ENCODE measurements at places on chromosomes 5 and 9. TPM values are rescaled to one million over a fixed set of nuclear protein-coding genes. Genes with fewer than 3 reads are reported as not detected.

GRCh38 chr9:95626885-95627558 lies 110.3 kb upstream of the PTCH1 start:
- DNase-seq: no peak

DNA sequence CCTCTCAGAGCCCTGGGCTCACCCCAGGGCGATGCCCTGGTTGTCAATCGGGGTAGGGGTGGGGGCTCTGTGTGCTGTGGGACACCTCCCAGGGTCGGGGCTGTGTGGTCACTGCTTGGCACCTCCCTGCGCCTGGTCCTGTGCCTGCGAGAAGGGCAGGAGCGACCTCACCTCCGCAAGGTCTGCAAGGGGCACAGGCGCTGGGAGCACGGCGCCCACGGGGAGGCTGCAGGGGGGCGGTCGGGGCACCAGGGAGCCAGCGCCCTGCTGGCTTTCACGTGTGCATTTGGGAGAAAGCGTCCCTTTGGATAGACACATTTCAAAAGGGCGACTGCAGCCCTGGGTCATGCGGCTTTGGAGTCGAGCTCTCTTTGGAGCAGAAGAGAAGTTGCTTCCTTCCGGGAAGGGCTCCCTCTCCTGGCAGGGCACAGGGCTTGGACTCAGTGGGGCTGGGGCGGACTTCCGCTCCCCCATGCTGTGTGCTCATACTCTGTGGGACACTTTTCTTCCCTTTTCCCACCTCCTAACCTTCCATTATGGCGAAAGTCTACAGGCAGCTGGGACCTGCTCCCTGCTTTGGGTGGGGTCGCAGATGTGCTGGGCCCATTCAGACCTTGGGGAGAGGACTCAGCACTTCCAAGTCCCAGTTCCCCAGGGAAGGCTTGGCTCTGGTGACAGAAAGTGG lies 52.9 kb upstream of the SLC28A3 start:
- DNase-seq: no peak

DNA sequence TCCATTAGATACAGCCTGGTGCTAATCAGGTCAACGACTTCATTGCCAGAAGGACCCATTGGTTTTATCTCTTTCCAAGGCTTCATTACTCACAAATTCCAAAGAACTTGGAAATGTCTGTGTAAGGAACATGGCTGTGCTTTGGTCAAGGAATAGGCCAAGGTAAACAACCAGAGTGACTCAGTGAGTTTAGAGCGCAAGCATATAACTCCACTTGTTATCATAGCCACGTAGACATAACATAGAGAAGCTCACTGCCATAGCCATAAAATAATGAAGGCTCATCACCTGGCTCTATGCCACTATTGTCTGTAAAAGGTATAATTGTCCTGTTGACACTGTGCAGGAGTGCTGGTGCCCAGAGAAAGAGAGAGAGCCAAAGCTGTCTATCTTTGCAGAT lies 139.3 kb upstream of the PLCXD3 start:
- DNase-seq: no peak

DNA sequence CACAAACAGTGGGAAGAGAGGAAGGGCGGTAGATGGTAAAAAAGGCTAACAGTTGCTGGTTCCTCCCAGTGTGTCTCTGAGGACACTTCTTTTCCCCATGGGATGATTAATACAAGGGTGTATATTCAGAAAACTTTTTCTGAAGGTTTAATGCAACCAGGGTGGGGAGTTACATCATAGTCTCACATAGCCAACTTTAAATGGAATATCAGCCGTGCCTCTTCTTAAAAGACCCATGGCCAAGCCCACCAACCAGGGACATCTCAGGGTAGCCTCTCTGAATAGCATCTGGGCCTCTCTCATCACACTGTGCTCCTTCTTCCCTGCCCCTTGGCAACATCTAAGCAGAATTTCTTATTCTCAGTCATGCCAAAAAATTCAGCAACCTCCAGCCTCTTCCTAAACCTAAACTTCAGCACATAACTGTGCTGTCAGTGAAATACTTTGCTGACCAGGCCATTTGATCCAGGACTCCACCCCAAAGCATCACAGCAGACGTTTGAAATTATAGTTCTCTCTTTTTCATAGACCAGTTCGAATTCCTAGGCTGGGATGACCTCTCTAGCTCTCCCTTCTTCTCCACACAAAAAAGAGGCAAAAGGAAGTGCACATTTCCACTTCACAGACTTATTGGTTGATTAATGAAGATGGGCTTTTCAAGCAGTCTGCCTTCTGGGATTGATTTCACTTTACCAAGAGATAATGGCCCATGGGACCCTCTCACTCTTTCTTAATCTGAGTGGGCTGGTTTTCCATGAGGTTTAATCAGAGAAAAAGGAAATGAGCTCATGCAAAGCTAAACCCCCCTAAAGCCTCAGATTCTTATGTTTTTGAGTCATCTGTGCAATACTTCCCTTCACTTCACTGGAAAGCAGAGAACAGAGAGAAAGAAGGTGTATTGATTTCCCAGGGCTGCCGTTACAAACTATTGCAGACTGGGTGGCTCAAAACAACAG lies 85.1 kb upstream of the RAI14 start:
- peak; percentile 65 for DNase-seq

The RECK gene
- polyA plus RNA-seq: 59.8 TPM

DNA sequence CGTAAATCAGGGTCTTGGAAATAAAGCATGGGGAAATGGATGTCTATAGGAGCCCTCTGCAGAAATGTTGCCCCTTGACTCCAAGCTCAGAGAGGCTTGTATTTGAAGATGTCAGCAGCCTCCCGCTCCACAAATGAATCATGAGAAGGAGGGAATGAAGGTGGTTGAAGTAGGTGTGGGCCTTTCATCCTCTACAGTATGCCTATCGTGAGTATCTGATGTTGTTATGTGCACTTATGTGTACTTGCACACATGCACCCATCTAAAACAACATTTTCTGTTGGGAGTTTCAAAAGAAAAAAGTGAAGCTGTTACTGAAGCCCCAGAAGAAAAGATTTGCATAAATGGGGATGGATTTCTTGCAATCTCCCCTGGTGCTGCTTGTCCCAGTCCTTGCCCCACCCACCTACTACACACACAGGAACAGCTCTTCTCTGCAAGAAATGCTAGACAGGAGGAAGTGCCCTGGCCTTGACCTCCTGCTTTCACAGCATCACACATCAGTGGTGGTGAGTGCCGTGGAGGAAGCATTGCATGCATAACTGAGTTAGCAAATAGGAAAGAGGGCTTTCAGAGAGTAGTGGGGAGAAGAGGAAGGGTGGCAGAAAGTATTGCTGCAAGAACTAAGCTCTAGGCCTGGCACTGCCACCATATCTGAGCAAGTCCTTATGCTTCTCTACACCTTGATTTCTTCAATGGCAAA lies 156.1 kb downstream of the SNX18 start:
- DNase-seq: no peak

The LRRC26 gene
- polyA plus RNA-seq: not detected

- DNase-seq: no peak
Observed at GRCh38 chr5:180343831-180344695, 9.1 kb downstream of the GFPT2 start.

DNA sequence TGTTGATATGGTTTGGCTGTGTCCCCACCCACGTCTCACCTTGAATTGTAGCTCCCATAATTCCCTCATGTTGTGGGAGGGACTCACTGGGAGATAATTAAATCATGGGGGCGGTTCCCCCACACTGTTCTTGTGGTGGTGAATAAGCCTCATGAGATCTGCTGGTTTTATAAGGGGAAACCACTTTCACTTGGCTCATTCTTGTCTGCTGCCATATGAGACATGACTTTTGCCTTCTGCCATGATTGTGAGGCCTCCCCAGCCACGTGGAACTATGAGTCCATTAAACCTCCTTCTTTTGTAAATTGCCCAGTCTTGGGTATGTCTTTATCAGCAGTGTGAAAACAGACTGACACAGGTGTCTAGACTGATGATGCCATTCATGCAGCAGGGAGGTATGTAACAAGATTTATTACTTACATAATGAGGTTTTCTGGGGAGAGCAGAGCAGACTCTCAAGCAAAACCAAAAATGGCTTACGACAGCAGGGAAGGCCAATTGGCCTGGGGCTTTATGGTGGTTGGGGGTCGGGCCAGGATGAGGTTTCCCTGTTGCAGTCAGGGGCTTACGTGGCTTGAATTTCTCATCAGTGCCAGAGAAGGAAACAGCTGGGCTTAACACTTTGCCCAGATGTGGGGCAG lies 9.5 kb upstream of the COMMD10 start:
- no peak for DNase-seq

The MAN2A1 gene
- 18.4 TPM for polyA plus RNA-seq

- peak; percentile 41 for DNase-seq
Observed at GRCh38 chr9:115035841-115036612, 81.9 kb downstream of the TNC start.

The OGN gene
- not detected for polyA plus RNA-seq

DNA sequence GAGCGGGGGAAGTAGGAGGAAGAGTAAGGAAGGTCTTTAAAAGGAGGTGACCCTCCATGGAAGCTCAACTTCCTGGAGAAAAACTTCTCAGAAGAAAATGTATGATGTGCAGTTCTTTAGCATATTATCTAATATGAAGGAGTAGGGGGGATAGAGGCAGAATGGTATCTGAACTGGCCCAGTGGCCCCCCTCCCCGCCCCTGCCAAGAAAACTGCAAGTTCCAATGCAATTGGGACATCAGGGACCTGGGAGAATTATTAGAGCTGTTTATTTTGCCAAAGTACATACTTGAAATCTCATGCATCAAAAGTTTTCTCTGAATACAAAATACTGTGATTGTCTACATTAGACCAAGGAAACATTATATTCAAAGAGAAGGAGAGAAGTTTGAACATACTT lies 40.6 kb upstream of the GAS1 start:
- no peak for DNase-seq

GRCh38 chr9:109110329-109111021 lies 9.3 kb downstream of the TMEM245 start:
- no peak for DNase-seq

GRCh38 chr5:57681942-57682341 lies 199.3 kb upstream of the ACTBL2 start:
- no peak for DNase-seq

DNA sequence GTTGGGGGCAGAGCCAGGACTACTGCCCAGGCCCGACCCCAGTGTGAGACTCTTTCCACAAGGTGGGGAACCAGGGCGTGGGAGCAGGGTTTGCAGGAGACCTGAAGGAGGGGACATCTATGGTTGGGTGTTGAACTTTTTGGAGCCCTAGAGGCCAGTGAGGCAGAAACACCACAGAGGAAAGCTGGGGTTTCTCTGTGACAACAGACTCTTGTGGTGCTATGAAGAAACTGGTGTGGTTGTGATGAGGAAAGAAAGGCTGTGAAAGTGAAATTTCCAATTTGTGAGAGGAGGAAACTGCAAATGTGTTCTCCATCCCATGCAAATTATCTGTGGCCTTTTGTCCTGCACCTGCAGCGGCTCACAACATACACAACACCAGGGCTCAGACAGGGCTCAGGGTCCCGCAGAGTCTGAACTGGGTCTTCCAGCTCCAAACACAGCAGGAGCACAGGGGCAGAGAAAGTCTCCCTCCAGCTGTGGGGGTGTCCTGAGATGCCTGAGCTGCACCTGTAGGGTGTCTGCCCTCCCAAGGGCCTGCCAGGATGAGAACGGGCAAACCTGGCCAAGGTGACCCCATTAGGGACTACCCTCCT lies 51.4 kb upstream of the GRHPR start:
- DNase-seq: no peak

DNA sequence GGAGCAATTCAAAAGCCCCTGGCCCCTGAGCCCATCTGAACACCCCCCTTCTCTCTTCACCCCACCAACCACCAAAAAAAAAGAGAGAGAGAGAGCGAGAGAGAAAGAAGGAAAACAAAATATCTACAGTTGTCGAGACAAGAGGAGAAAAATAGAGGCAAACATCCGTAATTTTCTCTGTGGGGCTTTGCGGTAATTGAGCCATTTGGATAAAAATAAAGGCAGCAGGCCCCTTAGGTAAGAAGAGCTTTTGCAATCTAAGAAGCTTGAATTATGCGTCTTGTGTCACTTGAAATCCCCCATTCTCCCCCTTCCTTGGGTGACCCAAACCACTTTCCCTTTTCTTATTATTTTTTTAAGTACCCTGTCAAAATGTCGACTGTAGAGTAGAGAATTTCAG lies 35.5 kb upstream of the FUBP3 start:
- DNase-seq: no peak

The SPRY4 gene
- polyA plus RNA-seq: 13.0 TPM

DNA sequence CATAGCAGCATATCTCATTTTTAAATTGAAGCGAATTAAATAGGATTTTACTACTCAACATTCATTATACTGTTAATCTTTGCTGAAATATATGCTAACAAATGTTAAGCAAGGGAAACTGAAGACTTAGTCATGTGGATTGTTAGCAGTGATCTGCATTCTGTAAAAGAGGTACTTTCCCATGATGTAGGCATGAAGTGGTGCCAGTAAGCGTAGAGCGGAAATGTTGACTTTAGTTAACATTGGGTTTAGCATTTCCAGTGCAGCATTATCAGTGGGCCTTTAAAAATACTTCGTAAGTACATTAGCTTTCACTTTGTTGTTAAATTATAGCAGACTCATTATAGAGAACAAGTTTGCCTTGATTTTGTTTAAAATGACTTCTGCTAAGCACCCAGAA lies 130.3 kb downstream of the CDC42SE2 start:
- no peak for DNase-seq

GRCh38 chr9:679462-679861 lies 162.0 kb upstream of the DMRT1 start:
- no peak for DNase-seq

The TMCO6 gene
- 7.5 TPM for polyA plus RNA-seq

DNA sequence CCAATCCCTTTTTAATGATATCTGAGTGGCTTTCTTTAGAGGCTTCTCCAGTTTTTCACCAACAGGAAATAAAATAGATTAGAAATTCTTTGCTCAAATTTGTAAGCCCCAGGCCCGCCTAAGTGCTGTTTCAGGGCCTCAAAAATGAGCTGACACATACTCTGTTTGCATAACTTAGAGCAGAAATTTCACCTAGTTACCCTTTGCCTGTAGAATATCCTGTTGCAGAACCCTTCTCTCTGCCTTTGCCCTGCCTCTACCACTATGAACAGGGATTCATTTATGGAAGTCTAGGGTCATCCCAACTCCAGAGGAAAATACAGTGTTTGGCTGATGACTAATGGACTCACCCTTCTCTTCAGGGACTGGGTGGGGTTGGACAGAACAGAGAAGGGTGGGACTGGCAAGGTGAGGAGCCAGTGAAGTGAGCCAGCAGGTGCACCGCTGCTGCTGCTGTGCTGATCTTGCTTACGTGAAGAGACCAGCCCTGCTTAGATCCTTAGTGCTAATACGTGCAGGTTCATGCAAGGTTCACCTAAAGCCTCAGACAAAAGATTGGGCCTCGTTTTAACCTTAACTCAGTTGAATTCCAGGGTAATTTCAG lies 22.8 kb downstream of the OSTF1 start:
- DNase-seq: no peak

The GZMA gene
- not detected for polyA plus RNA-seq

- DNase-seq: no peak
Observed at GRCh38 chr9:104177676-104178075, 83.6 kb downstream of the SMC2 start.

The HSD17B3 gene
- not detected for polyA plus RNA-seq

Data from BJ (cell line).